T-helper 9 cell (primary cell): ENCODE measurements at places on chromosomes 2 and 18.

DNA sequence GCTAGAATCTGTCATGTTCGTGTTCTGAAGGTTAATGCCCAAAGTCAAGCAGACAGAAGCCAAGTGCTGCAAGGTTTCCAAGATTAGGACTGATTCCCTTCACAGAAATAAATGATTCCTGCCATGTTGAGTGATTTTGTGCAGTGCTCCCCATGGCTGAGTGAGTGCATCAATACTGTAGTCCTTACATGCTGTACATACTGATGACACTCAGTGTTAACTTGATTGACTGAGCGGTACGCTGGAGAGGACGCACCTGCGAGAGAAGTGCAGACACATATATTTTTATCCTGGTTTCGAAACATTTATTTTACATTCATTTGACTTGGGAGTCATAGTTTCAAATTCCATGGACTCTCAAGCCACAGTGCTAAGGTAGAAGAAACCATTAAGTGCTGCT lies 92.0 kb downstream of the ASXL3 start:
- DNase-seq: no peak

DNA sequence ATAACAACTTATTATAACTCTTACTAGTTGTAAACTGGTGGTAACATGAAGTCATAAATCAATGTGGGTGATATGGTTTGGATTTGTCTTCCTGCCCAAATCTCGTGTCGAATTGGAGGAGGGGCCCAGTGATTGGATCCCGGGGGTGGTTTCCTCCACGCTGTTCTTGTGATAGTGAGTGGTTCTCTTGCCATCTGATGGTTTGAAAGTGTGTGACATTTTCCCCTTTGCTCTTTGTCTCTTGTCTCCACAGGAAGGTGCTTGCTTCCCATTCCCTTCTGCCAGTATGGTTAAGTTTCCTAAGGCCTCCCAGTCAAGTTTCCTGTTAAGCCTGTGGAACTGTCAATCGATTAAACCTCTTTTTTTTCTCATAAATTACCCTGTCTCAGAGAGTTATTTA lies 321.6 kb downstream of the DSEL start:
- no peak for DNase-seq

- no peak for DNase-seq
Measured at GRCh38 chr2:46699934-46700256, 215.7 kb downstream of the MCFD2 start.

- DNase-seq: no peak
Measured at GRCh38 chr2:133369901-133370658, 198.2 kb downstream of the NCKAP5 start.

GRCh38 chr2:142722569-142722968 lies 154.9 kb upstream of the KYNU start:
- no peak for DNase-seq

DNA sequence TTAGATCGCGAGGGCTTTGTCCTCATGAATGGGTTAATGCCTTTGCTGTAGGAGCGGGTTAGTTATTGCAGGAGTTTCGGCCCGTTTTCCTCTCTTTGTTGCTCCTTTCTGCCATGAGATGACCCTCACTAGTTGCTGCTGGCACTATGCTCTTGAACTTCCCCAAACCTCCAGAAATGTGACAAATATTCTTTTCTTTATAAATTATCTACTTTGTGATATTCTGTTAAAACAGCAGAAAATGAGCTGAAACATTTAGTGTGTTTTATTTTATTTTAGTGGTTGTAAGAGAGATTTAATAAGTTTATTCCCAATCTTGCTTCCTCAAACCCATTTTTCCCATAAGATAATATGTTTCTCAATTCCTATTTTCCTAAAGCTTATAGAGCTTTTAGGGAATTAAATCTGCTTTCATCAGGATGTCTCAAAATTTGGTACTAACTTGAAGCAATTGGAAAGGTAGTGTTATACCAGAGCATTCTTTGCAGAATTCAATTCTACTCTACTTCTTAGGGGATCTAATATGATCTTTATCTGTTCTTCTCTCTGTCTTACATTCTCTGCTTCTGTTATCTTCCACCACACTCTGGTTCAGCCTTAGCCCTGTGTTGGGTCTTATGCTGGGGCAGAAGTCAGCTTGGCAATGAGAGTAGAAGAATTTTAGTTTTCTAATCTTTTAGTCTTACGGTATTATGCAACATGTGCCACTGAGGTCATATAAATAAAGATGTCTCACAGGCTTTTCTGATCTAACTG lies 23.1 kb downstream of the DDX1 start:
- no peak for DNase-seq
